NCI-H446 (cell line): ENCODE measurements at places on chromosomes 5 and 9.

DNA sequence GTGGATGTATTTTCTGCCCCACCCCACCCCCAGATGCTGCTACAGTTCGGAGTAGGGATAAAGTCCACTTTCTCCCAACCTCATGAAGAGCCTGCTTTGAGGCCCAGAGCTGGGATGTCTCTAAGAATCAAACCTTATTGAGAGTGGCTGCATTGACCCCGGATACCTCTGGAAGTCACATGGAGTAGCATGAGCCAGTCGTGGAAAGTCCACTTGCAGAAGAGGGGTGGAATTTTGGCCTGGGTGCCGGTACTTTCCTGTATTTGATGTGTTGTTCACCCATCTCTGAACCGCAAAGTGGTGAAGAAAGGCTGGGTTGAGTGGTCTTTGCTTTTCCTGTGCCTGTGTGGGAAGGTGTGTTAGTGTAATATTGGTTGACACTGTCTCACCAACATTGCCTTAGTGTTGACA, 3.7 kb downstream of the OTULIN start:
- DNase-seq, result no peak

- peak; percentile 28 for DNase-seq
Observed at GRCh38 chr5:125023673-125024072, 277.2 kb upstream of the ZNF608 start.

DNA sequence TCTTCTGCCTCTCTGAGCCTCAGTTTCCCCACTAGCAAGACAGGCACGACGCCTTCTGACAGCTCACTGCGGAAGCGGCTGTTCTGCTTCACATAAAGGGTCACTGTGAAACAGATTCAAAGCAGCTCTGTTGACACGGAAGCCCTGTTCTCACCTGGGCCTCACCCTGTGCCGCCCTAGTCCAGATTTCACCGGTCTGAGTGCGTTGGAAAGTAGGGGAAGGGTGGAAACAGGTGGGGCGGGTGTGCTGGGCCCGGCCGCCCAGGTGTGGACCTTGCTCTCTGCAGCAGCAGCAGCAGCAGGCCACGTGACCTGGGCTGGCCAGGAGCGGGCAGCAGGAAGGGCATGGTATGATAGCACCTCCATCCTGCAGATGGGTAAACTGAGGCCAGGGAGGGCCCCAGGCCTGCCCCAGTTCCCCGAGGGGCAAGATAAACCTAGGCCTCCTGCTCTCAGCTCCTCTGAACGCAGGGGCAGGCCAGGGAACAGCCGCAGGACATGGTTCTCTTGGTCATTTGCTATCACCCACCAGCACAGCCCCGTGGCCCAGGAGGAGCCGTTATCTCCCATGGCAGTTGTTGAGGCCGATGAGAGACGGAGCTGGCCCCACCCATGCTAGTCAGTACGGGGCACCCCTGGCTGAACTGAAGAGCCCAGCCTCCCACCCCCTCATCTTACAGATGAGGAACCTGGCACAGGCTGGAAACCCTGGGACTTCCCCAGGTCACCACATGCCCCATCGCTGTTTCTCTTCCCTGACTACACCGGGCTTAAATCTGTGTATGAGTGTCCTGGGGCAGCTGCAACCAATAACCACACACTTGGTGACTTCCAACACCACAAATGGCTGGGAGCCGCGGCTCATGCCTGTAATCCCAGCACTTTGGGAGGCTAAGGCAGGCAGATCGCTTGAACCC, 12.1 kb downstream of the PTGES2 start:
- no peak for DNase-seq

DNA sequence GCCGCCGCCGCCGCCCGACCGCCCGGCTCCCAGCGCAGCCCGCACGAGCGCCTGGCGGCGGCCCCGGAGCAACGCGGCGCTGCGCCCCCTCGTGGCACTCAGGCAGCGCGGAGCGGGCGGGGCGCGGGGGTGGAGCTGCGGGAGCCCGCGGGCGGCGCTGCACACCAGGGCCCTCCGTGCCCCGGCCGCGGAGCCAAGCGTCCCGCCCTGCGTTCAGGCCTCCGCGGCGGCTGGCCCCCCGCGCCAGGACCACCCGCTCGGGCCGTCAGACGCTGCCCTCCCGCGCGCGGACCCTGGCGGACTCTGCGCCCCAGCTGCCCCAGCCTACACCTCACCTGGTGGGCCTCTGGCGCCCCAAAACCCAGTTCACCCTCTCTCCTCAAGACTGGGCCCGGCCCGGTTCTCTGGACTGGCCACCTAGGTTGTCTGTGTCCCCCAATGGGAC, at the start of gene RASGEF1C:
Gene RASGEF1C, minus strand, starts transcription at position 75 of the 445 bp plus-strand sequence. CDS start 71,159 bp downstream, outside the sequence.
- peak; percentile 69 for DNase-seq

GRCh38 chr5:6843821-6844220, 130.6 kb downstream of the TENT4A start:
- DNase-seq, result no peak

GRCh38 chr5:143154510-143155370, 248.7 kb downstream of the NR3C1 start:
- no peak for DNase-seq

- DNase-seq, result peak; percentile 47
Observed at GRCh38 chr9:6911901-6912638, 154.3 kb downstream of the KDM4C start.

GRCh38 chr5:10460252-10460906, 18.7 kb downstream of the ROPN1L start:
- peak; percentile 64 for DNase-seq

DNA sequence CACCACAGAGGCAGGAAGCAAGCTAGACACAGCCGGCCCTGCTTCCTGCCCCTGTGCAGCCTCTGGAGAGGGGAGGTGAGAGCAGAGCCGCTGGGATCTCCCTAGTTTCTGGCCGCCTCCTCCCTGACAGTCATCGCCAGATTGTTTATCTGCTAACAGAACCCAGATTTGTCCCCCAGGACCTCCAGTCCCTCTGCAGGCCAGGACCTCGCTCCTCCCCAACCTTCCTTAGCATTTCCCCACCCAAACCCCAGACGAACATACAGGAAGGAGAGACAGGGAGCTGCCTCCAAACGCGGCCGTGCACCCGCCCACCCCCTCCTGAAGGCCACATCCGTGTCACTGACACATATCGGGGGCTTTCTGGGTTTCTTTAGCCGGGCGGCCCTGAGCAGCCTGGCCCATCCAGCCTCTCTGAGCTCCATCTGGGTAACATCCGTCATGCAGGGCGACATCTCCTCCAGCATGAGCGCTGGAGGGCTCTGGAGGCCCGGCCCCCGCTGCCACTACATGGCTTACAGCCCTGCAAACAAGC, 47.5 kb downstream of the DBH start:
- no peak for DNase-seq

GRCh38 chr5:150038547-150038946, 38.0 kb downstream of the HMGXB3 start:
- DNase-seq, result no peak

- peak; percentile 56 for DNase-seq
Observed at GRCh38 chr5:149200355-149200754, 59.1 kb downstream of the ABLIM3 start.
